ENCODE measurements at places on chromosomes 1 and 21.

DNA sequence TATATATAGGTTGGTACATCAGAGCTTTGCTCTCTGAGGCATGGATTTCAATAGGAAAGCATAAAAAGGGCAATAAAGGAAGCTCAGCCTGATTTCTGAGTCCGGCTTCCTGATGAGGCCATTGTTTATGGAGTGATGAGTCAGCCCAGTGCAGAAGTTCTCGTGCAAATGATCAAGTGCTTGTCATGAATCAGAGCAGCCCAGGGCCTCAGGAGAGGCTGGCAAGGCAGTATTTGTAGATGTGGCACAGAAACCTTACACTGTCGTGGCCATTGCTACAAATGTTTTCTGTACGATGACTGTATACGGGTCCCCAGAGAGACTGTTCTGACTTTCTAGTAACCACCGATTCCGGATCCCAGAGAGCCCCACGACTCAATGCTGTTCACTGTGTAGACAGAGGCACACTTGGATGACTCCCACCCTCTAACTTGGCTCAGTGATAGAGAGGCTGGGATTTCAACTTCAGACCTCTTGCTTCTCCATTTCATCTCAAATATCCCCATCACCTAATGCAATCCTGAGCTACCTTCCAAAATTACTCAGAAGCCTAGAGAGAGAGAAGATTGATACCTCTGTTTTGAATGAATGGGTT is 26.8 kb downstream of the UMODL1 start:
- no peak for DNase-seq

DNA sequence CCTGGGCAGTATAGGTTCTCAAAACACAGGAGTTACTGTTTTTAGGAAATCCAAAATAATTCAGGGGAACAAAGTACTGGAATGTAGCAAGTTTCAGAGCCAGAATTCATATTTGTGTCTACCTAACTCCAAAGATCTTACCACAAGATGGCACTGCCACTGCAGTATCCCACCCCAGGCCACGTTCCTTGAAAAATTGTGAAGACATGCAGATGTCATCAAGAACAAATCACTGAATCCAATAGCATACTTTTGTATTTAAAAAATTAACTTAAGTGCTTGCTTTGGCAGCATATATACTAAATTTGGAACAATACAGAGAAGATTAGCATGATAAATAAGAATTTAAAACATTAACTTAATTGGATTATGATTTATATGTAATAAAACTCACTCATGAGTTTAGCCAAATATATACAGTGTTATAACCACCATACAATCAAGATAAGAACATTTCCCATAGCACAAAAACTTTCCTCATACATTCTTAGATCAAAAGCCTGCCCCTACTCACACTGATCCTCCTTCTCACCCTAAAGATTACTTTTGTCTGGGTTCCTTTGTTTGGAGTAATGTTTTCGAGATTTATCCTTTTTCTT is 209.9 kb downstream of the FAF1 start:
- DNase-seq, result peak; percentile 19

- DNase-seq, result no peak
Measured at GRCh38 chr1:35499231-35499630, 58.0 kb downstream of the KIAA0319L start.

DNA sequence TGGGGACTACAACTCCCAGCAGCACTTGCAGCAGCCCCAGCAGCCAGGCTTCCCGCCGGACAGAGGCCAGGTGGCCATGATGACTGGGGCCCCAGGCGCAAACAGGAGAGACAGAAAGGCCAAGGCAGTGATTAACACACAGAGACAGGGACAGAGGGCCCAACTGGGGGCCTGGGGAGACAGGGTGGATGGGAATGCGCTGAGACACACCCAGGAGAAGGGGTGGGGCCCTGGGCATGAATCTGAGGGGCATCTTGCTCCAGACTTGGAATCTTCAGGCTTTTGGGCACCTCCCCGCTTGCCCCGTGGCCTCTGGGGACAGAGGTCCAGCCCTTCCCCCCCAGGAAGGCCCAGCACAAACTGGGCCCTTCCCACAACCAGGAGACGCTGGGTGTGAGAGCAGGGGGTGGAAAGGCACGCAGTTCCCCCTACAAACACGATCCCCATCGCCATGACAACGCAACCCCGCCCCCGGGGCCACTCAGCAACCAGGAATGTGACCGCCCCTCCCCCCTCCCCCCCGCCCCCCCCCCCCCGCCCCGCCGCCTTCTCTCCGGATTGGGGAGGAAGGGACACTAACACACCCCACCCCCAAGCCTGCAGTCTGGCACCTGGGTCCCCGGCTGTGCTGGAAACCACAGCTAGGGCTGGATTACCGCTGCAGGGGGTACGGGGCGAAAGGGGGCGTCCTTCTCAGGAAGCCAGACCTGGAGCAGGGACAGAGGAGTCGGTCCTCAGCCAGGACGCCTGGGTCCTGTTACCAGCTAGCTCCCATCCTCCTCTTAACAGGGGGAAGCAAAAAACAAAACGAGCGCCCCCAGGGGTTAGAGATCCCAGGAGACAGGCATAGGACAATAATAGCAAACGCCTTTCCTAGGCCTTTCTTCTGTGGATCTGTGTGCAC is 4.5 kb downstream of the HDGF start:
- peak; percentile 91 for DNase-seq

DNA sequence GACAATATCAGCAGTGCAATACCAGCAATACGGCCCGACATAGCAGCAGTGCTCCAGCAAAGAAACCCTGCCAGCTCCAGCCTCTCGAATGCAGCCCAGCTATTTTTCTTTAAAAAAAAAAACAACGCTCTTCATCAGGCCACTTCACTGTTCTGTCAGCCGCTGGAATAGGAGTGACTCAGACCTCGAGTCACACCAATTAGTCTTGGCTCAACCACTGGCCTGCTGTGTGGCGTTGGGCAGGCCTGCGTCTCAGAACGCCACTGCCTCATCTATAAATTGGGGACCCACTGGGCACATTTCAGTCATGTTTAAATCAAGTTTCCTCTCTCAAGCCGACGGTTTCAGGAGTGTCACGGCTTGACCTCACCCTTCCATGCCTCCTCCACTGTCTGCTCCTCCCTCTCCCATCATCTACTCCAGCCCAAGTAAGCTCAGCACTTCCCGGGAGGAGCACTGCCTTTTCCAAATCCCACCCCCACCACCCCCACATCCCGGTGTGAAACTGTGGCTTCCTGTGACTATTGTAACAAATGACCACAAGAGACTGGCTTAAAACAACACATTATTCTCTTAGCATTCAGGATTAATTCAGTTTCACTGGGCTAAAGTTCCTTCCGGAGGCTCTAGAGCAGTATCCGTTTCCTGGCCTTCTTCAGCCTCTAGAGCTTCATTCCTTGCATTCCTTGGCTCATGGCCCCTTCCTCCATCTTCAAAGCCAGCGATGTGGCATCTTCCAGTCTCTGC is 71.9 kb upstream of the EFHD2 start:
- DNase-seq, result no peak

- no peak for DNase-seq
Measured at GRCh38 chr1:107588321-107588720, 376.7 kb downstream of the VAV3 start.

DNA sequence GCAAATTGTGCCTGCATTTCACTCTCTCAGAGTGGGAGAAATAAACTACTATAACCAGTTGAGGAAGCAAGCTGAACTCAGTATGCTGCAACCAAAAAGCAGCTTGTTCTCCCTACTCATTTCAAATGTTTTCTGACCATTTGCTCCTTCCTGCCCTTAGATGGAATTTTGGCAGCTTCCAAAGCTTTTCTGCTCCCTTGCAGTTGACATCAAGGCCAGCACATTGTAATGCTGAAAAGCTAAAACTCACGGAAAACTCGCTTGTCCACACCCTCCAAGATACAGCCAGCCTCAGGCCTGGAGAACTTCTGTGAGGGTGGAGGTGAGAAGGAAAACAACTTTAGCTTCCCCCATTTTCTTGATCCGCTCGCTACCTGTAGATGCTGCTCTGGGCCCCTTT is 5.0 kb upstream of the CHML start:
- no peak for DNase-seq

Measured in BE2C (cell line).